COLO829 (cell line): ENCODE measurements at places on chromosomes 1 and 21.

- no peak for DNase-seq
Observed at GRCh38 chr1:173333581-173333980, 126.5 kb upstream of the TNFSF4 start.

DNA sequence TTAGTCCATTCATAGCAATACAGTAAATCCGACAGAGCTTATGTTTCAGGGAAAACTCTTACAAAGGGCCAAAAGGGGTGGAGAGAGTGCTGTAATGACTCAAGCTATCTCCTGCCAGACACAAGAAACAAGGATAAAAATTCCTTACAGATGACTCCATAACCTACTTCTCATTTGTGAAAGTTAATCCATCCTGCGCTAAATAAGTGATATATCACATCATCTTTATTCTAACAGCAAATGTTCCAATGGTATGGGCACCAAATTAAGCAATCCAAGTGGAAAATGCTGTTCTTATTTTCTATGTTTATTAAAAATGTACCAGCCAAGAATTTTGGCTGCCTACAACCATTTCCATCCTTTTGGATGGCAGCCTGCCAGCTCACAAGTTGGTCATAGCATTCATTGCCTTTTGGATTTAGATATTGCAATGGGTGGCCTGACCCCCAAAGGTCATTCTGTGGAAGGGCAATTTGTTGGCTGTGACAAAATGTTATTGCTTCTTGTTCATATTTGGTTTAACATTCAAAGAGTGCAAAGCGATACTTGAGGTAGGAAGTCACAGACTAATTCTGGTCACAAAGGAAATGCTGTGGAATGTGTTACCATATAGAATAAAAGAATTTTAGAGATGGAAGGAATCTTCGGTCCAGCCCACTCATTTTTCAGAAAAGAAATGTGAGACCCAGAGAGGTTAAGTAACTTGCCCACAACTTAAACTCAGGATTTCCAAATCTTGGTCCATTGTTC is 2.8 kb upstream of the ENAH start:
- peak; percentile 91 for DNase-seq

DNA sequence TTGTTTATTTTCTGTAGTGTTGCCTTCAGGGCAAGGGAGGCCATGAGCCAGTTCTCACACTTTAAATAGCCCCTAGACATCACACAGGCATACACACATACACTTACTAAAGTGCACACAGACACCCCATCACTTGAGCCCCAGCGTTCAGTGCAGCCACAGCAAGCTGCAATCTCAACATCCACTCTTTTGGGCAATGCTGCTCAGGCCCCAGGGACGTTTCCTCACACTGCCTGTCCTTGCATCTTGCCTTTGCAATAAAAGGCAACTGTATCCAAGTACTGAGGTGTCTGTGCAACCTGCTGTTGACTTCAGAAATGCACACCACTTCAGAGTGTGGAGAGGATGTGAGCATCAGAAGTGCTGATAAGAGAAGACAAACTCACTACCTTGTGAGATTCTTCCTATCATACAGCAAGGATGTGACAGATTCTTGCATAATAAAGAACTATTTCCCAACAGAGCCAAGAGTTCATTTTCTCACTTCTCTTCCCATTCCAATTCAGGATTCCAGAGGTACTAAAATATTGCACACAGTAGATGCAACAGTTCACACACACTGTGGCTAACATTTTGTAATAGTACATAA is 36.2 kb downstream of the IRF2BP2 start:
- no peak for DNase-seq

GRCh38 chr1:218409946-218410510 is 64.9 kb downstream of the TGFB2 start:
- DNase-seq: no peak

- no peak for DNase-seq
Observed at GRCh38 chr1:12566484-12567287, 51.3 kb downstream of the DHRS3 start.

DNA sequence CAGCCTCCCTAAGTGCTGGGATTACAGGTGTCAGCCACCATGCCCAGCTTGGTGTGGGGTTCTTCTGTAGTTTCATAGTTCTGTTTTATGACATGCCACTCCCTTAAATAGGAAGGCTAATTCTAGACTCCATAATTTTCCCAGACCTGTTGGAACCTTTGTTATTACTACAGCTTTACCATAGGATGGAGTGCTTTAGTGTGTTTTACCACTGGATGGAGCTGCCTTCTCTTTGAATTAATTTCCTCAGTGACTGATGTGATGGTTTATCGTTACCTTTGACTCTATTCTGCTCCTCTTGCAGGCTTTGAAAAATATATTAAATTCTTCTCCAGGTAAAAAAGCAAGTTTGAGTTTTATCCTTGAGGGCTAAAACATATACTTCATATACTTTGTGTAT is 84.6 kb upstream of the NEK7 start:
- no peak for DNase-seq

DNA sequence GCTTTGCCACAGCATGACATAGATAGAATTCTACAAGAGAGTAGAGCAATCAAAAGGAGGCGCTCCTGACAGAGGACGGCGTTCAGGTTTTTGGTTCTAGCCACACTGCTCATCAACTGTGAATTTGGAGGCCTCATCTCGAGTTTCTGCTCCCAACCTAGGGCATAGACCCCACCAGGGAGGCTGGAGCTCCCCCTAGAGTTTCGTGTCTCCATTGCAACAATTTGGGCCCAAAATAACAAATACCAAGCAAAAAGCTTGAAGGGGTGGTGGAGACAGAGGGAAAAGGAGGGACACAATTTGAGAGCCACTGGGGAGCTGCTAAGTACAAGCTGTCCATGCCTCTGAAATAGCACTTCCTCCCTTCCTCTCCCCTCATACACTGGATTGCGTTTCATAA is 297.0 kb downstream of the GPATCH2 start:
- DNase-seq: peak; percentile 78

DNA sequence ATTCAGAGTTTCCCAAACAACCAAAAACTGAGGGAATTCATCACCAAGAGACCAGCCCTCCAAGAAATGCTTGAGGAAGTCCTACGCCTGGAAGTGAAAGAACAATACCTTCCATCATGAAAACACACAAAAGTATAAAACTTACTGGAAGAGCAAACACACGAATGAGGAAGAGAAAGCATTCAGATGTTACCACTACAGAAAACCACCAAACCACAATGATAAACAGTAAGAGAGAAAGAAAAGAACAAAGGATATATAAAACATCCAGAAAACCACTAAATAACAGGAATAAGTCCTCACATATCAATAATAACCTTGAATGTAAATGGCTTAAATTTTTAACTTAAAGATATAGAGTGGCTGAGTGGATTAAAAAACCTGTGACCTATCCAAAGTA is 58.5 kb upstream of the BCL10 start:
- no peak for DNase-seq

DNA sequence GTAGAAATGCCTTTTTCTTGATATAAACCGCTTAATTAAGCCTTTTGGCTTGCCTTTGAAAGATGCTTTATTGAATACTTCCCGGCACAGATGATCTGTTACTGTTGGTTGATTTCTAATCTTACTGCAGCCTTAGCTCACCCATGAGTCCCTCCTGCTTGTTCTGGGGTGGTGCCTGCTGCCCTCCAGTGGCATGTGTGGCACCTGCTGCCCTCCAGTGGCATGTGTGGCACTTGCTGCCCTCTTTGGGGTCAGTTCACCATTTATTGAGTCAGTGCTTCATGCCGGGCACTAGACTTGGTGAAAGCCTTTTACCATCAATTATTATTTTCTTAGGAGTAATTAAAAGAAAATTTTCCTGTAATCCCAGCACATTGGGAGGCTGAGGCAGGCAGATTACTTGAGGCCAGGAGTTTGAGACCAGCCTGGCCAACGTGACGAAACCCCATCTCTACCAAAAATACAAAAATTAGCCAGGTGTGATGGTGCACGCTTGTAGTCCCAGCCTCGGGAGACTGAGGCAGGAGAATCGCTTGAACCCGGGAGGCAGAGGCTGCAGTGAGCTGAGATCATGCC is 54.3 kb downstream of the ADARB1 start:
- DNase-seq: peak; percentile 56

- no peak for DNase-seq
Observed at GRCh38 chr1:32893198-32894018, 7.1 kb downstream of the HPCA start.

- no peak for DNase-seq
Observed at GRCh38 chr1:234530672-234531071, 51.7 kb upstream of the TARBP1 start.

- DNase-seq: no peak
Observed at GRCh38 chr1:168223261-168223660, 2.5 kb upstream of the SFT2D2 start.

GRCh38 chr1:242425232-242425631 is 99.3 kb downstream of the PLD5 start:
- no peak for DNase-seq

DNA sequence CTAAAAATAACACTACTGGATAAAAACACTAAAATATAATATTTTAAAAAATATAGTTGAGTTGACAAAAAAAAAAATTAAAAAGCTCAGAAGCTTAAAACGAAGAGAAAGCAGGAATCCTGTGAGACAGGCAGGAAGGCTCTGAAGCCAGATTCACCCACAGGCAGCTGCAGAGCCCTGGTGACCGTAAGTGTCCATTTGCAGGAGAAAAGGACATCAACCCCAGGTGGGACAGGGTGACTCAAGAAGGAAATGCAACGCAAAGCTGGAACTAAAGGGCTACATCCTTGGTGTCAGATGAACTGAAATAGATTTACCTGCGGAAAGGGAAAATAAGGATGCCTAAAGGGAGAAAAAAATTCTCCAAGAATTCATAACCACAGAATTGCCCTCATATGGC is 46.8 kb downstream of the USP24 start:
- no peak for DNase-seq

- no peak for DNase-seq
Observed at GRCh38 chr1:182428043-182428442, 21.9 kb upstream of the RGSL1 start.

DNA sequence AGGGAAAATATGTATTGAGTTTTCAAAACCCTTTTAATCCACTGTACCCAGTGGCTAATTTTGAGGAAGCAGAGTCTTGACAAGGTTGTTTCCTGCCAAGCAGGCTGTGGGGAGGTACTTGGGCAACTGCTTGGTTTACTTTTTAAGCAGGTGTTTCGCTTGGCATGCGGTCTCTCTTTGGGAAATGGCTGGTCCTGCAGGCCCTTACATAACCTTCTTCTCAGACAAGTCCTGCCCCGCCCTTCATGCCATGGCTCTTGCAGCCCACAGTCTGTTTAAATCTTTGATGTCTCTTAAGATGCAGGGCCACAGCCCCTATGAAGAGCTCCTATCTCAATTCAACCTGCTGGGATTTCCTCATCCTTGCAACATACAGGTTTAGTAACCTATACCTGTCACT is 36.0 kb upstream of the ABCD3 start:
- no peak for DNase-seq

DNA sequence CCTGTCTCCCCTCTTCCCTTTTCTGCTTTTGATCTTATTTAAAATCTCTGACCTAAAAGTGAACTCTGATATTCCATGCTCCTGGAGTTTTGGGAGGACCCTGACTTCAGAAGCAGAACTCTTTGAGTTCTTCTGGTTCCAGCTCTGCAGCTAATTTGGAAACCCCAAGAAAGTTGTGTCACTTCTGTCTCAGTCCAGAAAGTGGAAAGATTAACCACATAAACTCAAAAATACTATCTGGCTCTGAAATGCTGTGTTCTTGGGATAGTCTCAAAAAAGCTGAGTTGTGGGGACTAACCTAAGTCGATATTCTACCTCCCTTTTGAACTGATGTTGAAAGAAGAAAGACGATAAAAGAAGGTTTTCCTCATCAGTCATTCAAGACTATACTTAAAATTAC is 59.8 kb downstream of the ITPKB start:
- no peak for DNase-seq

DNA sequence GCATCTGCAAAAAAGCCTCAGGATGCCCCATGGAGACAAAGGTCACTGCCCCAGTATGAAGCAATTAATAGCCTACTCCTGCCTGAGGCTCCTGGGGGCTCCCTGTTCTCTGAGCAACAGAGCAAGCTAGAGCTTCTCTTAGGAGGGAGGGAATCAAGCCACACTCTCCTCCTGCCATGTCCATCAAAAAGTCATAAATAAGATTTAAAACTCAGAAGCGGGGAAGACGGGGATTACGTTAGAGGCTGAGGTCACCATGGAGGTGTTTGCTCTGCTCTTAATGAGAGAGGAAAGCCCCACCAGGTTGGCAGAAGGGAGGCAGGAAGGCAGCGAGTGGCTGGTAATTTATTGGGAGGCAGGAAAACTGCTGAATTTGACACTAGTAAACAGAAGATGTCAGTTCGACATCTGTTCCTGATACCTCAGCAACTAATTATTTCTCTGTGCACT is 98.4 kb upstream of the TNR start:
- no peak for DNase-seq

- no peak for DNase-seq
Observed at GRCh38 chr1:90704817-90705216, 12.3 kb downstream of the BARHL2 start.

- no peak for DNase-seq
Observed at GRCh38 chr1:202579806-202580205, 130.4 kb downstream of the SYT2 start.

DNA sequence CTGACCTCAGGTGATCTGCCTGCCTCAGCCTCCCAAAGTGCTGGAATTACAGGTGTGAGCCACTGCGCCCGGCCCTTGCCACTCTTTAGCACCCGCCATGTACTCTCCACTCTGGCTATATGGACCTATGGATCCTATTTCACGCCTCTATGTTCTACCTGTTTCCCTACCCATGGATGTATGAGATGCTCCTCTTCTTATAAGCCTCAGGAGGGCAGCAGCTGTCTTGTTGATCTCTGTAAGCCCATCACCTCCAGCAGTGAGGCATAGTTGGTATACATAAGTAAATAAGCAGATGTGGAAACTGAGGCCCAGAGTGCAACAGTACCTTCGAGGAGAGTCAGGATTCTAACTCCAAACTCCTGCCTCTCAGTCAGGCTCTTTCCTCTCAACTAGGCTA is 24.7 kb upstream of the ARTN start:
- DNase-seq: no peak

GRCh38 chr1:2784854-2785630 is 16.5 kb downstream of the TTC34 start:
- no peak for DNase-seq

DNA sequence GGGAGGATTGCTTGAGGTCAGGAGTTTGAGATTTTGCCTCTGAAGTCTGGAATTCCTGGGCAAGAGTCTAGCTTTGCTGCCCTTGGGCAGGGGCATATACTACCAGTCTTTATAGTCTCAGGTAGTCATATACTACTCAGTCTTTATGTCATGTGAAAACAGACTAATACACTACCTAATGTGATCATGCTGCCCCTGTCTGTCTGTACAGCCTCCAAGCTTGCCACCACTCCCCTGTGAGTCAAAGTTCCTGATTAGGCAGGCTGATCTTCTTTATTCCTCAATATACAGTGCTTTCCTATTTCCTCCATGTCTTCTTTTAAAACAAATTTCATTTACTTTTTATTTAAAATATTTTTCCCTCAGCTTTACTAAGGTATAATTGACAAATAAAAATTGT is 105.3 kb upstream of the BEND5 start:
- no peak for DNase-seq
